ENCODE measurements at places on chromosomes 2 and 18.

DNA sequence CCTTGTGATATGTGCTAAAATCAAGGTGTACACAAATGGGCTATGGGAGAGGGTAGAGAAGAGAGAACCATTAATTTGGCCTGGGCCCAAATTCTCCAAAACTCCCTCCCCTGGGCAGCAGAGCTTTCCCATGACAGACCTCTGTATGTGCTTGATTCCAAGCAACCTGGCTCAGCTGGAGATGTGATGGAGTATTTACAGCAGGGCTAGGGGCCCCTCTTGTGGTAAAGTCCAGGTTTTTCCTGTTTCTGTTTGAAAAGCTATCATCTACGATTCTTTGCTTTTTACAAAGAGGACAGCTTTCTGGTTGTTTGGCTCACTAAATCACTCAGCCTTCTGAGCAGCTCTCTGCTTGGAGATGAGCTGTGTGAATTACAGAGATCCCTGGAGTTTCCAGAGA, 40.3 kb downstream of the KCNS3 start:
- DNase-seq: no peak

DNA sequence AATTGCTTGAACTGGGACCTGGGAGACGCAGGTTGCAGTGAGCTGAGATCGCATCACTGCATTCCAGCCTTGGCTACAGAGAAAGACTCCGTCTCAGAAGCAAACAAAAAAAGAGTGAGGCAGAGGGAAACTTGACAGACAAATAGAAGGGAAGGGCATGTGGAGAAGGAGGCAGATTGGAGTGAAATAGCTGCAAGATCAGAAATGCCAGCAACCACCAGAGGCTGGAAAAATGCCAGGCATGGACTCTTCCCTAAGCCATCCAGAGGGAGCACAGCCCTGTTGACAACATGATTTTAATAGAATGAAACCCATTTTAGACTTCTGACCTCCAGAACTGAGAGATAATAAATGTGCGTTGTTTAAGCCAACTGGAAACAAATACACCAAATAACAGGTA, 447.2 kb upstream of the SPHKAP start:
- no peak for DNase-seq

- DNase-seq: no peak
Observed at GRCh38 chr2:190481339-190481738, 53.2 kb downstream of the NEMP2 start.

DNA sequence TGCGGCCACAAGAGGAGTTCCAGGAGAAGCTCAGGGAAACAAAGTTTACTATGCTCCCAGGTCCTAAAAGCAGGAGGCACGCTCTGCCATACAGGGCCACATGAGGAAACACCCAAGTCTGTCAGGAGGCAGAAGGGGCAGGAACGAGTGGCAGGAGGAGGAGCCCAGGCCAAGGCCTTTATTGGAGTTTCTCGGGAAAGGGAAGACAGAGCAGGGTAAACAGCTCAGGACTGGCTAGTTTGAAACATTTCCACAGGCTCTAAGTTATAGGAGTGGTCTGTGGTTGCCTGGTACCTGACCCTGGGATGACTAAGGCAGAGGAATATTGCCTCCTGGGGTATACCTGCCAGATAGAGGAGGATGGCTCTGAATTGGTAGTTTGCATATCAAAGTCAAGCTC, 3.7 kb upstream of the ZNF638 start:
- no peak for DNase-seq

GRCh38 chr18:79102886-79103285, 33.7 kb downstream of the ATP9B start:
- DNase-seq: no peak

DNA sequence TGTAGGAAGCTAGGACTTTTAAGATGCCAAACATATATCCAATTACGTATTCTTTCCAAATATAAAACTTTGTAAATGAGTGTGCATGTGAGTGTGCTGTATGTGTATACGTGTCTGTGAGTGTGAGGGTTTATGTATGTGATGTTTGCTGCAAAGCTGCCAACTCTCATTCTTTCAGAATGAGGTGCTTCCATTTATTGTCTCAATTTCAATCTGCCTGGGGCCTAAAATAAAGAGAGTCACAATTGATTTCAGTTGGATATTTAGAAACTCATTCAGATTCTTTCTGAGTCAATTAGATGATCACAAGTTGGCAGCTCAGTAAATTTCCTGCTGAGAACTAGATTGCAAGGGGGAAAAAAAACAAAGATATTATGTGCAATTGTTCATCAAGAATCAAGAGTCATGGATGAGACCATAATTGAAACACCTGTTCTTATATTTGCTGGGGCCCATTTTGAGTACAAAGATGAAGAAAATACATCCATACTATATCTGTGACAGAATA, 621.2 kb upstream of the ACVR2A start:
- DNase-seq: no peak

DNA sequence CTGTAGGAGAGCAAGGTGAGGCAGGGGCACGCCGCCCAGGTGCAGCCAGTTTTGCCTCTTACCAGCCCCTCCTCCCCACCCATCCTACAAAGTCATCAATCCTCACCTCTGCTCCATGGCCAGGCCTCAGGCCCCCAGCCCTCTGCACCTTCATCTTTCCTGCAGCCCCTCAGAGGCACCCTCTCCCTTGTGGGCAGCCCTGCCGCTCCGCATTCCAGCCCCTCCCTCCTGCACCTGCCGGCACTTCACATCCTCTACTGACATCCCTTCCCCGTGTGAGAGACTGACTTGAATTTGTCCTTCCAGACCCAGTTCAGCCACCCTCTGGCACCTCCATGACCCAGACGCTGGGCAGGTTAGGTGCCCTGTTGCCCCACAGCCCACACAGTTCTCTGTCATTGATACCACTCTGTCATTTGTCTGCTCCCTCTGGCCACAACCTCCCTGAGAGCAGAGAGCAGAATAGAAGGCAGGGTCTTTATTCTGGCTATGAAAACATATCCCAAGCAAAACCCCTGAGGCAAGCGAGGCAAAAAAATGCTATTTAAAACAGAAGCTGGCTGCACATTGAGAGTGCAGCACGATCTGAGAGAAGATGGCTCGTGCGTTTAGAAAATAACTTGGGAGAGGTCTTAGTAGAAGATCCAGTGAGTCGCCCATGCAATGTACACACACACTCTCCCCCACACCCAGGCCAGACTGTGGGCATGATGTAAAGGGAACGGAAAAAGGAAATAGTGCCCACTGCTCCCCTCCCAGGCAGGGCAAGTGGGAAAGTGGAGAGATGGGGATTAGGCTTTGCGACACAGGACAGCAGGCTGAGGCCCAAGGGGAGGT, 25.9 kb downstream of the SDC1 start:
- DNase-seq: no peak

- DNase-seq: no peak
Observed at GRCh38 chr2:29450596-29451222, 335.5 kb downstream of the CLIP4 start.

- peak; percentile 48 for DNase-seq
Observed at GRCh38 chr2:12300927-12301326, 415.8 kb upstream of the TRIB2 start.

All from kidney capillary endothelial cell (primary cell).